Suppressor macrophage (primary cell): ENCODE measurements at places on chromosomes 2 and 18.

DNA sequence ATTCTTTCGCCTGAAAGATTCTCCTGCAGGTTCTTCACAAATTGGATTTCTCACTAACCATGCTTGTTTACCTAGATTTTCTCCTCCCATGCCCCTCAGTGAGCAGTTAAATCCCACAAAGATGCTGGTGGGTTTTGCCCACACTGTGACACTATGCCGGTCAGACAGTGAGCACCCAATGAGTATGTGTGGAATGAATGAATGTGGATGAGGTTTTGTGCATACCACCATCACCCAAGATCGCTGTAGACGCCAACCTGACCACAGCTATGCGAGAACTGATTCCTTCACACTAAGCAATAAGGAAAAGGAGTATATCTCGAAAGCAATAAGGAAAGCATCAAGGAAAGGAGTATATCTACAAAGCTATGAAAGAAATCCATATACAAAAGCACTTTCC, 116.7 kb downstream of the PID1 start:
- DNase-seq, result no peak

DNA sequence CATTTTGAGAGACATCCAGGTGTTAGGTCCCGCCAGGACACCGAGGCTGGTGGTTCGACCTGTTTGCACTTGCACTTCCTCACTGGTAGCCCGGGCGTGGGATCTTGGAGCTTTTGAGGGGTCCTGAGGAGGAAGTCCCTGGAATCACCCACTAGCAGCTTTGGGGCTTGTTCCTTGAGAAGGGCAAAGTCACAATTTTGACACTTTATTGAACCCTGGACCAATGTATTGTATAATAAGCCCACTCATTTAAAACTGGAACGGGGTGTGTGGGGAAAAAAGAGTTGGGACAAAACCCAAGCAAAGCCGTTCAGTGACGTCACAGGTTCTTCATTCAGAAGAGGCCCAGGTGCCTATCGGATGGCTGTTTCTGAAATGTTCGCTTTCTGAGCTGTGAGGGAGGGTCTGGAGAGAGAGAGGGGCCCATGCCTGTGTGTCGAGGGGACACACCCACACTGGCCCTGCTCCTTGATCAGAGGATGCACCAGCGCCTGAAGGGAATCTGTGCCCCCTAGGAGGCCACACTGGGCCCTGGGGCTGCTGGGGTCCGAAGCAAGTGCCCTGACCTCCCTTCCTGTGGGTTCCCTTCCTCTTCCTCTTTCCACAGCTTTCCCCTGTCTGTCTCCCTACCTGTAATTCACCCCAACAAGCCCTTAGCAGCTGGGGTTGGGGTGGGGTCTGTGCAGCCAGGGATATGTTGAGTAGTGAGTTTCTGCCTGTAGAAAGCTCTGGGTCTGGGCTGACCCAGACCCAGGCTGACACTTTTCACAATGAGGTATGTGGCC, 2.6 kb downstream of the LPIN1 start:
- no peak for DNase-seq

- no peak for DNase-seq
Observed at GRCh38 chr2:171568089-171568488, 45.8 kb downstream of the CYBRD1 start.

GRCh38 chr2:102277202-102277700, 34.1 kb upstream of the IL1RL1 start:
- no peak for DNase-seq

GRCh38 chr2:644871-645270, 32.3 kb downstream of the TMEM18 start:
- no peak for DNase-seq

- DNase-seq, result peak; percentile 47
Observed at GRCh38 chr2:174334781-174335251, at the start of gene SP9. Gene SP9 (plus strand): TSS chr2:174334954. CDS start chr2:174335093, 139 bp downstream.

DNA sequence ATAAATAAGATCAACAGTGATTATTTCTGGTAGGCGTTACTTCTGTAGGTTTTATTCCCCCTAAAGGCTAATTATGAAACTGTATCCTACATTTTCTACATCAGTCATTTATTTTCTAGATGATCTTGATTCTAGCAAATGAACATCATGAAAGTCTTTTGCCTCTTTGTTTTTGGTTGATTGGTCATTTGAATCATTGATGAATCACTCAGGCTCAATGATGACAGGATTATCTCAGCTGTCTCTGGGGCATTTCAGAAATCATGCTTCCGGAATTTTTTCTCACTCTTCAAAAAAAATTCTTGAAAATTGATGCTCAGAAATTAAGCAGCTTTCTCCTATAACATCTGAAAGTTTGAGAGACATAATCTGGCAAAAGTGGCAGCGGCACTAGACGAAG, 298.9 kb upstream of the TCF4 start:
- no peak for DNase-seq

DNA sequence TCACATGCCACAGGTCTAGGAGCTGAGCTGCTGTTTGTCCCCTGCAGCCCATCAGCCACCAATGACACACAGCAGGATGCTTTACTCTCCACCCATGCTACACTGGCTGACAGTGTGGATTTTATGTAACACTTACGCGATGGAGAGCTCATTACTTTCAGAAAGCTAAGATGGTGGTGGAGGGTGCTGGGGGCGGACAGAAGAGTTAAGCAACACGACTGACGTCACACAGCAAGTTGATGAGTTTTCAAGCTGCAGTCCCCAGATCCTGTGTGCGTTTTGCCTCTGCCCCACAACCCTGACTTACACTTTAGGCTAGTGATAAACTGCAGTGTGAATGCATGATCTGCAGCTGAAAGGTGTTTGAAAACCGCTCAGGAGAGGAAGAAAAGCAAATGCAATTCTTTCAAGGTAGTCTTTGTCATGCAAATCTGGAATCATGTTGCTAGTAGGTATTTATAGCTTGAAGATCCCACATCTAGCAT, 42.4 kb downstream of the MRPS5 start:
- peak; percentile 8 for DNase-seq

- no peak for DNase-seq
Observed at GRCh38 chr2:183495079-183495478, 370.8 kb downstream of the NUP35 start.

GRCh38 chr2:45983213-45983612, 314.0 kb upstream of the EPAS1 start:
- DNase-seq, result no peak

DNA sequence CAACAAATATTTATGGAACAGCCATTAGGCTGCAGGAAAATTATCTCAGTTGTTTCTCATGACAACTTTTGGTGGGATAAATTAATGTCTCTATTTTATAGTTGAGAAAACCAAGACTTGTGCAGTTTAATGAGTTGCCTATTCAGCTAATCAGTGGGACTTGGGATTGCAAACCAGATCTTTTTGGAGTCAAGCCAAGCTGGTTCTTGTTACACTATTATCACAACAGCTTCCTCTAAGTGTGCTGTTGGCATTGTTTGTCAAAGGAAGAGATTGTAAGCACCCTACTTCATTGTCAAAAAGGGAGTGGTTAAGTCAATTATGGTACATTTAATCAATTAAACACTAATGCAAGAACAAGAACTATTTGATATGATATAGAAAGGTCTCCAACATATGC, 119.2 kb downstream of the PAX3 start:
- no peak for DNase-seq

- no peak for DNase-seq
Observed at GRCh38 chr18:57048351-57048750, 98.5 kb upstream of the BOD1L2 start.

- DNase-seq, result no peak
Observed at GRCh38 chr18:78082816-78083215, 833.2 kb downstream of the GALR1 start.

DNA sequence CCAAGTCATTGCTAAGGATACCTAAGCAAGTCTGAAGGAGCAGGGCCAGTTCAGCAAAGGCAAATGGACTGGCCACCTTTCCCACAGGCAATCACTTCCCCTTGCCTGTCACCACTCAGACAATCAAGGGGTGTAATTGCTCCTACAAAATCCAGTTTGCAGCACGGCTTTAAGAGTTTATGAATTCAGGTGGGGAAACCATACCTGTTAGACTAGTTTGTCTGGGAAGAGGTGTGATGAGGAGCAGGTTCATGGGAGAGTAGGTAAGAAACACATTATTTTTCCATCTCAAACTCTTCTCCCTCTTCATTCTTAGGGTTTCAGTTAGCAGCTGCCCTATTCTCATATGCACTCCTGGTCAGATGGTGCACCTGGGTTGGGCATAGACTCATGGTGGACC, 102.5 kb downstream of the EVA1A start:
- DNase-seq, result no peak

DNA sequence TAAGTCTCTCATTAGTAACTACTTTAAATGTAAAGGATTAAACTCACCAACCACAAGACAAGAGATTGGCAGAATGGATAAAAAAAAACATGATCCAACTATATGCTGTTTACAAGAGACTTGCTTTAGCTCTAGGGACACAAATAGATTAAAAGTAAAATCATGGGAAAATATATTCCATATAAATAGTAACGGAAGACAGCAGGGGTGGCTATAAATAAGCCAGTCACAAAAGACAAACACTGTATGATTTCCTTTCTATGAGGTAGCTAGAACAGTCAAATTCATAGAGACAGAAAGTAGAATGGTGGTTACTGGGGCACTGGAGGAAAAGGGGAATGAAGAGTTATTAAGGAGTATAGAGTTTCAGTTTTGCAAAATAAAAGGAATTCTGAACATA, 145.2 kb downstream of the THADA start:
- no peak for DNase-seq
